Stimulated activated CD4-positive, alpha-beta T cell treated with anti-CD3 and anti-CD28 coated beads, Interleukin-15, amount 100 ng/mL, for 1 hour (primary cell): ENCODE measurements at places on chromosomes 12 and 14.

- no peak for DNase-seq
These were observed 60.3 kb downstream of the TBC1D30 start for GRCh38 chr12:64884728-64885127.

DNA sequence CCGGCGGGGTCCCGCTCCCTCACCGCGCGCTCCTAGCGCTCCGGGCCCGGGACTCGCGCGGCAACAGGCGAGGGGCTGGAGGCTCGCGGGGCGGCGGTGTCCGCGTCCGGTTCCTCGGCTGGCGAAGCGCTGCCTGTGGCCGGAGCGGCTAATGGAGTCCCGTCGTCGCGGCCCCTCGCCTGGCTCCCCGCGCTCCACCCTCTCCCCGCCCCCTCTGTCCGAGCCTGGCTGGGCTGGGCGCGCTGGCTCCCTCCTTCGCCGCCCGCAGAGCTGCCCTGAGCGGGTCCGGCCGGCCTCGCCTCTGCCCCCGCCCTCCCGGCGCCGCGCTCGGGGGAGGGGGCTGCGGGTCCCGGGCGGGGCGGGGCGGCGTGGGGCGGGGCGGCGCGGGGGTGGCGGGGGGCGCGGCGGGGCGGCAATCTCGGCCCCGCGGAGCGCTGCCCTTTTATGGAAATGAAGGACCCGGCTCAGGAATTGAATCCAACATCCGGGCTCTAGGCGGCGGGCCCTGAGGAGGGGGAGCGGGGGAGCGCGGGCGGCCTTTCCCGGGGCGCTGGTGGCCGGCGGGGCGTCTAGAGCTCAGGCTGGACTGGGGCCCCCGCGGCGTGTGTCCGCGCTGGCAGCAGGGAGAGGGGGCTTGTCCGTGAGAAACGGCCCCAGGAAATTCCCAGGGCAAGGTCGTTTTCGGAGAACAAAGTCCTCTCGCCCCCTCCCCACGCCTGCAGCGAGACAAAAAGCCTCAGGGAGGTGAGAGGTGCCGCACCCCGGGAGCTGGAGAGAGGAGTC lies at the start of gene FERMT2:
Gene FERMT2, minus strand, starts transcription at position 153 of the 783 bp plus-strand sequence. CDS start 482 bp downstream, outside the sequence.
- no peak for DNase-seq

DNA sequence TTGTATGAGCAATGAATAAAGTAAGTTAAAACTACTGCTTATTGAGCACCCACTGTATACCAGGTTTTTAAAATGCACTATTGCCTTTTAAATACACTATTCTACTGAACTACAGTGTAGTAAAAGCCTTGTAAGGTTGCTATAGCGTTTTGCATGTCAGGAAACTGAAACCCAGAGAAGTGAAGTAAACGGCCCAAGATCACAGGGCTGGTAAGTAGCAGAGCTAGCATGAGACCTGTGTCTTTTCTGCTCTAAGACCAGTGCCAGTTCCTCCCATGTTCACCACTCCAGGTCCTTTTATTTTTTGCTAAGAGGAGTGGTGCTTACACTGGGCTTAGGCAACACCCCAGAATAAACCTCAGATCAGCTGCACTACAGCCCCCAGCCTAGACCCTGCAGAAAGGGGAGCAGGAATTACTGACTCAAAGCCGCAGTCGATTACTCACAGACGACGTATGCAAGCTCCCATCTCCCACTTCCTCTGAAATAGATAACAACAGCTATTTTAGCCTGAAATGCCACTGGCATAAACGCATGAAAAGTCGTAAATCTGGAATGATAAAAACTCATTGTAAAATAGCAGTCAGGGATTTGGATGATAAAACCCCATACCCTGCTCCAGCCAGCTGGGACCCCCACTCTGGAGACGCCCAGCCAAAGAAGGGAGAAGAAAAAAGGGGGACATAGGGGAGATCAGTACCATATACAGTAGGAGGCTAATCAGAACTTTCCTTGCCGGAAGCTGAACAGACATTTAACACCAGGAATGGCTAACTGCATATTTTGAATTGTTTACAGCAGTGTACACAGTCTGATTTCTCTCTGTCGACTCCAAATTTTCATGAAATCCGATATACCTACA lies 108.3 kb downstream of the NUAK1 start:
- DNase-seq, result no peak

- no peak for DNase-seq
These were observed at the start of gene DTX3 for GRCh38 chr12:57604454-57604991. DTX3 (plus strand) TSS chr12:57604824; CDS start chr12:57606518, 1,694 bp downstream.

DNA sequence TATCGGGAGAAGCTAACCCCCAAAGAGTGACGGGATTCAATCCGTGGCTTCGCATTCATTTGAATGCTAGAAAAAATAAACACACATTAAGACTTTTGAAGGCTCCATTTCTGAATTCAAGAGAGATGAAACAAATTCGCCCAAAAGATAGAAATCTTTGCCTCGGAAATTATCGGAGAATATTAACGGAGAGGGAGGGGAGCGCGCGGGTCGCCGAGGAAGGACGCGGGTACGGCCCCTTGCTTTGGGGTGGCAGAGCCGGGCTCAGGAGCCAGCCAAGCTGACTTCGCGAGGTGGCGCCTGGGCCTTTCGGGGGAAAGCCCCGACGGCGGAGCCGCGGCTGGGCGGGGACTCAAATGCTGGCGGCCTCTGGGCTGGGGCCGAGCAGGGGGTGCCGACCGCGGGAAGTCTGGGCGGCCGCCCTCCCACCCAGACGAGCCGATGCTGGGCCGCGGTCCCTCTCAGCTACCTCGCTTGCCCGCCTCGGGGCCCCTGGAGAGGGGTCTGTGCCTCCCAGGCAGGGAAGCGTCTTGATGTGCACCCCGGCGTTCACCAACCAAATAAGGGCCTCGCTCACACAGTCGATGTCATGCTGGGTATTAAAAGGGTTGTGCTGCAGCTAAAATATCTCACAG lies 14.7 kb downstream of the NKX2-1 start:
- DNase-seq, result no peak
